ENCODE measurements at places on chromosomes 11 and 22.

- DNase-seq = no peak
Observed at GRCh38 chr11:60469723-60470122, 14.1 kb downstream of the MS4A1 start.

- no peak for DNase-seq
Observed at GRCh38 chr11:4839851-4840549, 9.0 kb downstream of the OR51S1 start.

DNA sequence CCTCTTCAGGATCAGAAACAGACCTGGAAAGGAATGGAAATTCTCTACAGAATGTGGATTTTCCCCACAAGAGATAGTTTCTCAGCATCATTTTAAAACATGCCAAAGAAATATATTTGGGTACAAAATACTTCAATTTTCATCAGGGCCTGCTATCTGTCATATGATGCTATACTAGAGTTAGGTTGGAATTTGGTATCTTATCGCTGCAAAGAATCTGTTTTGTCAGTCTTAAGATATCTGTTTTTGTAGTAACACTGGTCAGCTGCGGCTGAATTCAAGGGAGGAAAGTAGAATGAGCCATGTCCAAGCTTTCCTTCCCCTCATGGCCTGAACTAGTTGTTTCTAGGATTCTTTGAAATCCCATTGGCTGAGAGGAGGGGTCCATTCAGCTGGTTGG lies 806.4 kb downstream of the KCNA4 start:
- DNase-seq = no peak

GRCh38 chr11:128757235-128757711 lies 63.4 kb downstream of the FLI1 start:
- DNase-seq = no peak
